ENCODE measurements at places on chromosomes 1 and 21. TPM values are rescaled to one million over a fixed set of nuclear protein-coding genes. Genes with fewer than 3 reads are reported as not detected.

The BGLAP gene
- total RNA-seq, result 3.0 TPM

The CXADR gene
- 151 TPM for total RNA-seq

- DNase-seq, result no peak
Observed at GRCh38 chr1:163744301-163744887, 422.6 kb downstream of the NUF2 start.

The CD1C gene
- 1.4 TPM for total RNA-seq

- no peak for DNase-seq
Observed at GRCh38 chr1:183291216-183291762, 105.2 kb downstream of the LAMC2 start.

DNA sequence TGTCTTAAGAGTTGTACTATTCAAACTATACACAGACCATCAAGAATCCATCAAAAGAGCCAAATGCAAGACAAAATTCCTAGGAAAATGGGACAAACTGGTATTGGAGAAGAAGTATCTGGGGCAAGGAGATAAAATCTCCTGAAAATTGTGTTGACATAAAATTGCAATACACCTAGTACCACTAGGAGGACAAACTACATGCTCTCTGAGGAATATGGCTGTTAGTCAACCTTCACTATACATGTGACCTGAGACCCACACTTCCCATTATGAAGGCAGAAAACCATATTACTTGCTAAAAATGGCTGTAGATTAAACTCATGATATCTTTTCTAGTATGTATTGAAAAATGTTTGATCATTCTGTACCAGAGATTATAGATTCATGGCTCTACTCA is 30.0 kb downstream of the IRF2BP2 start:
- DNase-seq, result no peak

DNA sequence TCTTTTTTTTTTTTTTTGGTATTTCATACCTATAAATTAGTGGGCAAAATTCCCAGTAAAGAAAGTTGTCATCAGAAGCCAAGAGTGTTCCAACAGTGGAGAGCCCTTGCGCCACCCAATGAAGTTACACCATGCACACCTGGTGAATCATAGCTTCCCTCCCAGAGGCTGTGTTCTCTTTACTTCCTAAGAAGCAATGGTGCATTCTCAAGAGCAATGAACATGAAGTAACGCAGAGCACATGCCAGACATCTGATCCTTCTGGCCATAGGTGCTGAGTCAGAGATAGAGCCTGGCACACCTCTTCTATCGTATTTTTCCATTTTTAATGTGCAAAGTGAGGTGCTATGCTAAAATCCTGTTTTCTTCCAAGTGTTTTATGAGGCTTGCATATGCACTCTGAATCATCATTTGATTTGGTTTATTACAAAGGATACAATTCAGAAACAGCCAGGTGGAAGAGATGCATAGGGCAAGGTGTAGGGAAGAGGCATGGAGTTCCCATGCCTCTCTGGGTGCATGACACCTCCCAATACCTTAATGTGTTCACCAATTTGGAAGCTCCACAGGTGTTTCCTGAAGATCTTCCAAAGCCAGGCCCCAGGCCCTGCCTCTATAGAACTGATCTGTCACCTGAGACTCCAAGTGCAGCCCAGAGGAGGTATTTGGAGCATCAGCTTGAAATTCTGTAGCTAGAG is 408.0 kb downstream of the SIPA1L2 start:
- DNase-seq, result no peak

DNA sequence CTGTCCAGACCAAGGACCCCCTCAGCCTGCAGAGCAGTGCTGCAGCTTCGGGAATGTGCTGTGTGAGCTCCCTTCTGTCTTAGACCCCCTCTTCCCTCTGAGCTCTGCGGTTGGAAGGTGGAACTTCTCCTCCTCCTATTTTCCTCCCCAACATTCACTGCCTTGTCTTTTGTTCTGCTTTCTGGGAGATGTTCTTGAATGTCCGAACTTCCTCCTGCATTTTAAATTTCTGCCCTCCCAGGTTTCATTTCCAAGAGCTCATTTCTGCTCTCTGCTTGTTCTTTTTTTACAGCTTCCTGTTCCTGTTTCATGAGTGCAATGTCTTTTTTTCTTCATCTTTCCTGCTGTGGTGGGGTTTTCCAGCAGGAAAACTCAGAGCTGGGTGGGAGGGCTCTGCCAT is 29.3 kb downstream of the RRP1 start:
- DNase-seq, result no peak

GRCh38 chr1:116825720-116826438 is 71.6 kb downstream of the CD2 start:
- no peak for DNase-seq

DNA sequence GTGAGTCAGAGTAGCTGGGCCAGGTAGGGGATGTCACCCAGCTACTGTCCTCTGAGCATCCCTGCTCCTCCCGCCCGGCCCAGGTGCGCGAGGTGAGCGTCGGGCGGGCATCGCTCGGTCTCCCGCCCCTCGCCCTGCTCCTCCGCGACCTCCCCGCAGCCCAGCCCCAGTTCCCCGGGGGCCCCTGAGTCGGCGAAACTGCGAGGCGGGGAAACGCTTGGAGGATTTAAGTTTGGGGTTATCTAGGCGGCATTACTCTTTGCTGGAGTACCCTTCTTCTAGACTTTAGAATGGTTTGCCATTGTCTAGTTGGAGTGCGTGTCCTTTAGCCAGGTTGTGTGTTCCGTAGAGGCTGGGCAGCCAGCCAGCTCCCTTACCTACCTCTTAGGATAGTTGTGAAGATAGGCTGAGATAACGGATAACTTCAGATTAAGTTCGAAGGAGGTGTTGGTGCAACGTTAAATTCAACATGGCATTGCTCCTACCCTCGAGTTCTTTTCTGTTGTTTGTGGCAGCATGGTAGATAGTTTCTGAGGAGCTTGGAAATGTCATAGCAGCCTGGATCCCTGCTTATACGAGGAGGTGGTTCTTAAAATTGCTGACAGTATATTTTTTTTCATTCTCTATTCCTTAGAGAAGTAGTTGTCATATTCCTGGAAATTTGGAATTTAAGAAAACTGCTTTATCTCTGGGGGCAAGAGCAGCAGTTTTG is 697 bp downstream of the AGO3 start:
- DNase-seq, result no peak

The MSH4 gene
- total RNA-seq, result 0.32 TPM

DNA sequence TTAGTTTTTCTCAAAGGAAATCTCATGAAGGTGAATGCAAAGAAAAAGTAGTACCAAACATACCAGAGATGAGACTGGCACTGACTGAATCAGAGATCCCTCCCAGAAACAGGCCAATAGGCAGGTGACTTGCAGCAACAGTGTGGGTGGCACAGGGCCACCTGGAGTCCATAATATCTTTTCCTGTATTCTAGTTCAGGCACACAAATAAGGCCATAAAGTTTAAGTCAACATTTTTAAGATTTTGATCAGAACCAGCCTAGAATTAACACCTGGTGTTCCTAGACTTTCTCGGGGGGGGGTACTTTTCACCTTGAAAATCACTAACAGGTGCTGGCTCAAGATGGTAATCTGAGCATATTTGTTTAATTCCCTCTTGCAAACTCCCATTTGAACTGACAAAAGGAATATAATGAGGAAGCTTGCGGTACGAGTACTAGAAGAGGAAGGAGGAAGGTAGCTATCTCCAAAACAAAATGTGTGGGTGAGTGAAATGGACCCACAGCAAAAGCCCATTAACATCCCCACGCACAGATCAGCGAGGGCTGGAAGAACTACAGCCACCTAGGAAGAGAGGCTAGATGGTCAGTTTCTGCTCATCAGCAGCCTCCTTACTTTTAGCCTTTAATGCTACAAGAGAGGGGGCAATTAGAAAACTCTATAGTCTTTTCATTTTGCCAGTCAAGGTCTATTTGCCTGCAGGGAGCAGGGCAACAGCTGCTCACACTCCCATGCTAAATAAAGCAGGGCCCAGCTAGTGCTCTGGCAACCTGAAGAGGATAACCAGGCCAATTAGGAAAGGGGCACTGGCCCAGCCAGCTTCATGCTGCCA is 18.9 kb downstream of the SDE2 start:
- DNase-seq, result no peak

- no peak for DNase-seq
Observed at GRCh38 chr1:51871351-51871975, 7.1 kb downstream of the NRDC start.

The LYSMD1 gene
- 11.5 TPM for total RNA-seq

- DNase-seq, result peak; percentile 52
Observed at GRCh38 chr1:3323021-3323795, 131.3 kb upstream of the ARHGEF16 start.

DNA sequence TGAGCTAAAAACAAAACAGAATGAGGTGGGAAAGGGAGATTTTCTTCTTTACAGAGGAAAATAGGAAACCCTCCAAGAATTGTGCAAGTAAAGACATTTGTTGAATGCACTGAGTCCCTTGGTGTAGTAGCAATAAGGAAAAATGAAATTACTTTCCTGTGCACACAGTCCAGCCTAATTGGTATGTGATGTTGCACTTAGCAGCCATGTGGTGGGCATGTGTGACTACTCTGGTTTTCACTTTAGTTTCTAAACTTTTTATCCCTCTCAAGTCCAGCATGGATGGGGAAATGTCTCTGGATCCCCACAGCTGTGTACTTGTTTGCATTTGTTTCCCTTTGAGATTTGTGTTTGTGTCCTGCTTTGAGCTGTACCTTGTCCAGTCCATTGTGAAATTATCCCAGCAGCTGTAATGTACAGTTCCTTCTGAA is 7.1 kb upstream of the AGO3 start:
- no peak for DNase-seq

DNA sequence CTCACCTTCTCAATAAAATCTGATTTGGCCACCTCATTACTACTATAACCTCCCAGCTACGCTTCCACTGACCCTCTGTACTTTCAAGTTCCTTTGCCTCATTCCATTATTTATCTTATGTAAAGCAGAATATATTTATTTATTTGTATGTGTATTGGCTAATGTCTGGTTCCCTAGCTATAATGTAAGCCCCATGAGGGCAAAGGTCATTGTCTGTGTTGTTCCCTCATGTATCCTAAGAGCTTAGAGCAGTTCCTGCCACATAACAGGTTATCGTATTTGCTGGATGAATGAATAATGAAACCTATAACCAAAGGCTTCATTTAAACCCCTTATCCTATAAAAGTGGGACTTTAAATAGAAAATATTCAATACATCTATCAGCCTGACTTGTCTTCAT is 77.9 kb upstream of the DPT start:
- no peak for DNase-seq

The TTC4 gene
- total RNA-seq, result 14.0 TPM

- no peak for DNase-seq
Observed at GRCh38 chr1:101153692-101154091, 83.1 kb upstream of the S1PR1 start.

All from mucosa of gallbladder (tissue), 1 donor.